ENCODE measurements at places on chromosomes 5 and 9. TPM values are rescaled to one million over a fixed set of nuclear protein-coding genes. Genes with fewer than 3 reads are reported as not detected.
A peak's percentile ranks its signal among the peaks of the same experiment; 100 is the strongest.

GRCh38 chr5:55636683-55637082, 75.4 kb downstream of the SLC38A9 start:
- no peak overlapping the region for H3K4me3 ChIP-seq
- H3K4me1 ChIP-seq = peaks cover 15% of the 10 kb centered on the region

Gene PCDHGA9
- not detected for total RNA-seq

GRCh38 chr9:79896390-79896980, 324.7 kb downstream of the TLE4 start:
- no peak overlapping the region for H3K4me3 ChIP-seq
- H3K36me3 ChIP-seq = no peaks in the 10 kb centered on the region
- no peaks in the 10 kb centered on the region for H3K4me1 ChIP-seq
- H3K27me3 ChIP-seq = no peaks in the 10 kb centered on the region
- no peak overlapping the region for H3K27ac ChIP-seq
- DNase-seq = no peak

- DNase-seq = no peak
- H3K27ac ChIP-seq = no peak overlapping the region
- H3K36me3 ChIP-seq = peaks cover 12% of the 10 kb centered on the region
- H3K4me3 ChIP-seq = no peak overlapping the region
These were observed 20.4 kb downstream of the DDX4 start for GRCh38 chr5:55758231-55758630.

DNA sequence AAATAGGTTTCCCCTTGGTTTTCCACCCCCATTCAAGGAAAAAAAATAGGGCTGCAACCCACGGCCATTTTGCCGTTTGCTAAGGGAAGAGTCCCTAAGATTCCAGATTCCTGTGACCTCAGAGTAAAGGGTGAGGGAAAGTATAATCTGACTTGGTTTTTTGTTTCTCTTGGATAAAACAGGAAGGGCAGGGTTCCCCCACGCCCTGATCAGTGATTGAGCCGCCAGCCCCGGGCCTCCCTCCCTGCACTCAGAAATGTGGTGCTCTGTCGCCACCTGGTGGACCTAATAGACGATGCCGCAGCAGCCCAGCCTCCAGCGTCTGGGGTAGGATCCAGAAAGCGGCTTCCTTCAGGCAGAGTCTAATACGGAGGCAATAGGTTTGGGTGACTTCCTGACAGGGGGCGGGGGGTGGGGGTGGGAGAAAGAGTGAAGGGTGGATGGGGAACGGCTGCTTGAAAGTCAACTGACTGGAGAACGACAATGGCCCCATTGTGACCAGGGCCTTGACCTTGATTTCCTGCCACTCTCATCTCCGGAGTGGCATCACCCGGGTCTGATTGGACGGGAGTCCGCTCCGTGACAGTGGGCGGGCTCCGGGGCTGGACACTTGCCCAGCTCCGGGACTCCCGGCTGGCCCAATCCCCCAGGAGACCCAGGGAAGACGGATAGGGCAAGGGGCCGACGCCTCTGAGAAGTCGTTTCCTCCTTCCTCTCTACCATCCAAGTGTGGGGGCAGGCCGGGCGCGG, 17.8 kb upstream of the CYSTM1 start:
- H3K36me3 ChIP-seq = no peaks in the 10 kb centered on the region
- H3K4me1 ChIP-seq = peaks cover 10% of the 10 kb centered on the region
- DNase-seq = peak; percentile 89
- peak overlapping the region; percentile 5 for H3K4me3 ChIP-seq
- H3K27me3 ChIP-seq = no peaks in the 10 kb centered on the region
- peak overlapping the region; percentile 26 for H3K27ac ChIP-seq

- H3K27me3 ChIP-seq = peaks cover 2% of the 10 kb centered on the region
- peaks cover 9% of the 10 kb centered on the region for H3K36me3 ChIP-seq
- no peak overlapping the region for H3K4me3 ChIP-seq
- DNase-seq = no peak
These were observed 3.5 kb downstream of the HEMGN start for GRCh38 chr9:97934321-97935115.

Gene FAM163B
- not detected for total RNA-seq

GRCh38 chr9:116504893-116505480, 182.1 kb upstream of the TRIM32 start:
- no peaks in the 10 kb centered on the region for H3K27me3 ChIP-seq
- no peaks in the 10 kb centered on the region for H3K4me1 ChIP-seq

Gene GPR150
- total RNA-seq = 1.2 TPM

Gene HINT1
- total RNA-seq = 278 TPM

GRCh38 chr5:1652873-1653697, 129.3 kb upstream of the LPCAT1 start:
- H3K27me3 ChIP-seq = peaks cover 20% of the 10 kb centered on the region
- peaks cover 4% of the 10 kb centered on the region for H3K4me1 ChIP-seq
- peak overlapping the region; percentile 27 for H3K4me3 ChIP-seq
- H3K27ac ChIP-seq = no peak overlapping the region
- peak; percentile 23 for DNase-seq

Gene IL4
- not detected for total RNA-seq

Gene WDR38
- not detected for total RNA-seq

DNA sequence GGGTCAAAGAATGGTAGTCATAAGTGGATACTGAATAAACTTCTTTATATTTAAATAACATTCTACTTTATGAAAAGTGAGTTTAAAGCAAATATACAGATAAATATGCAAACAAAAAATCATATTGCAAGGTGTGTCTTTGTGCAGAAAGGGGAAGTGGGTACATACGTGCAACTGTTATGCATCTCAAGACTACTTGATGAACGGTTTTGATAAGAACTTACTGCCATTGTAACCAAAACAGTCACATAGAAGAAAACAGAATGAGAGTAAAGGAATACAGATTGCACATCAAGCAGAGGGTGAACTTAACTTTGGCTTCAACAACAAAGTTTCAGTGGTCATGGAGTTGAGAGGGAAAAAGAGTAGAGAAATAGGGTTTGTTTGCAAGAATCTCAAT, 9.9 kb downstream of the CAMK4 start:
- DNase-seq = no peak
- H3K27ac ChIP-seq = peak overlapping the region; percentile 93
- peaks cover 61% of the 10 kb centered on the region for H3K36me3 ChIP-seq
- peaks cover 88% of the 10 kb centered on the region for H3K4me1 ChIP-seq

DNA sequence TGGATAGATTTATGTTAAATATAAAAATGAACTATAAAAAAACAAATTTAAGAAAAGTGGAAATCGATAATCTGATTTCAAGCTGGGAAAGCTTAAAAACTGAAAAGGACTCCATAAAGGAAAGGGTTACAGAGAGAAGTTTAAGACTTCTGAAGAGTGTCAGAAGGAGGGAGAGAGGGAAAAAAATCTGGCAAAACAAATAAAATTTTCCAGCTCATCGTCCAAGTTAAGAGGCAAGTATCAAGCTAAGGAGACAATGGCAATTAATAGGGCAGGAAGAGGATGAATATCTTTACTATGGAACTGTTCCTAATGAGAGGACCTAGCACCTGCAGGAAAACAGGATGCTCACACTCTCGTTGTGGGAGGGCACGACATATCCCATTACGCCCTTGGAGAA, 20.5 kb upstream of the HEXB start:
- no peaks in the 10 kb centered on the region for H3K36me3 ChIP-seq
- no peaks in the 10 kb centered on the region for H3K4me1 ChIP-seq
- peaks cover 16% of the 10 kb centered on the region for H3K27me3 ChIP-seq

All from activated CD4-positive, alpha-beta T cell treated with anti-CD3 and anti-CD28 coated beads, Interleukin-2, amount 10 ng/mL, durations not matched to agents 7 days and 5 days (primary cell).